ENCODE measurements at places on chromosomes 2 and 18.

DNA sequence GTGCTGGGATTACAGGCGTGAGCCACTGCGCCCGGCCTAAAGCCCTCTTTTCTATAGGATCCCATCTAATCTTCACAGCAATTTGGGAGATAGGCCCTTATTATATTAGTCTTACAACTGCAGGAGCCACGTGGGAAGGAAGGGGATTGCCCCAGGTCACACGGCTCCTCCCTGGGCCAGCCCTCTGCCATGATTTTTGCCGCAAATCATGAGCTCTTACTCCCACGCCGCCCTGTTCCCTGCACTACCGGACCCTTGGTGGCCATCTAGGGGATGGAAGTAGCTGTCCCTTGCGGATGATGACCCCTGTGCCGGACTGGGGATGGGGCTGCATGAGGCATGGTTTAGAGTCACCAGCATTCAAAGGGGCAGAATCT, 28.4 kb upstream of the PTMA start:
- peak; percentile 81 for DNase-seq

DNA sequence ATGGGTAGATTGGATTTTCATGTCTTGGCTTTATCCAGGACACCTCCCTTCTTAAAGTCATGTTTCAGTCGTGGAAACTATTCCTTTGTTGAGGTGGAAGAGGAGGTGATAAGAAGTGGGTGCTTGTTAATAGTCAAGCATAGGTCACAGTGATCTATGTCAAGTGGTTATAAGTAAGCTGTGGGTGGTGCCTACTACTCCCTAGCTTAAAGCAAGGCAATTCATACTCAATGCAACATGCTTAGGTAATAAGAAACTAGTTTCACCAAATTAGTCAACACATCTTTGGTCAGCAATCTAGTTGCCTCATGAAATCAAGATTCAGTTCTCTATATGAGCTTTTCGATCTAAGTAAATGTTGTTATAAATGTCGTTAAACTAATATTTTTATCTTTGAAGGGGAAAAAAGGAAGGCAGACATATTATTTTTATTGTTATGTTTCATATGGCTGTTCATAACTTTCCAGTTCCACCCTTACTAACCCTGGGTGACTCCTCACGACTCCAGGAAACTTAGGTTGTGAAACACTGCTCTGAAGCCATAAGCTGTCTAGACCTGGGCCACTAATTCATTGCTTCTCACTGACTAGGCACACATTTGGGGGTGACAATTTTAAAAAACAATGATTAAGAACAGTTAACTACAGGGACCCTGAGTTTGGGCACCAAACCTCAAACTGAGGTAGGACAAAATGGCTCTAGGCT, 5.8 kb upstream of the ABCB11 start:
- DNase-seq = no peak

- no peak for DNase-seq
Observed at GRCh38 chr2:62662554-62662953, 43.0 kb upstream of the EHBP1 start.

DNA sequence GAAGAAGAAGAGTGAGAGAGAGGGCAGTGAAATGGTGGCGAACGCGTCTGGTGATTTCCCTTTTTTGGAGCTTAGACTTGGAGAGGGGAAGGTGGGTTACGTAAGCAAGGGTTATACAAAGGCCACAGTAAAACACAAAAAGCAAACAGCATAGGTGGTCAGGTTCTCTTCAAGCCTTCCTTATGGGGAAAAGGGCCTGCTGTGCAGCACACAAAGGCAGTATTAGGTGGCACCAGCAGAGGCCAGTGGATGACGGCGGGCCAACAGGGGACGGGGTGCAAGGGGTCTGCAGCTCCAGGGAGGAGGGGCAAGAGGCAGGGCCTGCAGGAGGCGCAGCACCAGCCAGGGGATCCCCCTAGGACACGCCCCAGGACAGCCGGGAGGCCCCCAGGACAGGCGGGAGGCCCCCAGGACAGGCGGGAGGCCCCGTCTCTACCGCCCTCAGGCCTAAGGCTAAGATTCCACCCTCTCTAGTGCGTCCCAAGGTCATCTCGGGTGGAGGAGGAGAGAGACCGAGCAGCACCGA, 32.6 kb upstream of the NPC1 start:
- peak; percentile 74 for DNase-seq

DNA sequence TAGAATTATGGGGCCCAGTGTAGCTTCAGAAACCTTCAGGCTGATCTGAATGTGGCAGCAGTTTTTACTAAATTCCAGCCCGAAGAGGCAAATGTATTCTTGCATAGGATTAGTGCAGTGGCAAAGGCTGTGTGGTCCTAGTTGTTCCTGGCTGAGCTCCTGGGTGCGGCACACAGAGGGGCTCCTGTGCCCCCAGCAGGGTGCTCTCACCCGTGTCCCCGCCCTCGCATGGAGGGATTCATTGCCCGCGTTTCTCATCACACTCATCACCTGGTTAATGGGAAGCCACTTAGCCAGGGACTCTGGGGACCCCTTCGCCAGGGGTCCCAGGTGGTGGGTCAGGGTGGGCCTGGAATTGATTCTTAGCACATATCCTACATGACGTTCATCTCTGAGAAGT, 3.9 kb downstream of the KCNG2 start:
- DNase-seq = no peak

- no peak for DNase-seq
Observed at GRCh38 chr18:58201733-58202730, 158.0 kb downstream of the NEDD4L start.

- no peak for DNase-seq
Observed at GRCh38 chr2:120326066-120326465, 19.9 kb upstream of the INHBB start.

DNA sequence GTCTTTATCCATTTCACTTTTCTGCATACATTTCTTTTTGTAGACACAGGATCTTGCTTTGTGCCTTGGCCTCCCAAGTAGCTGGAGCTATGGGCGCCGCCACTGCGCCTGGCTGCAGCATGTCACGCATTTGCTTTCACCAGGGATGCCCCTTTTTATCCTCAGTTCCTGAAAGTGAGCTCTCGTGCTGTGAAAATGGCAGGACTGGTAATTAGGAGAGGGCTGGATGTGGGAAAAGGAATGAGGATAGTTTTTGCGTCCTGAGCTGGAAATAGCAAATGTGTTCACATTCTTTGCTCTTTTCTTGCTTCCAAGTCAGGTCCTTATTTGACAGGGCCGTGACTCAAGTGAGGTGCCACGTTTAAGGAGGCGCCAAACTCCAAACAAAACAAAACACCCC, 104.6 kb downstream of the LDLRAD4 start:
- DNase-seq = no peak

GRCh38 chr18:8254654-8255053, 354.6 kb upstream of the RAB12 start:
- DNase-seq = no peak

DNA sequence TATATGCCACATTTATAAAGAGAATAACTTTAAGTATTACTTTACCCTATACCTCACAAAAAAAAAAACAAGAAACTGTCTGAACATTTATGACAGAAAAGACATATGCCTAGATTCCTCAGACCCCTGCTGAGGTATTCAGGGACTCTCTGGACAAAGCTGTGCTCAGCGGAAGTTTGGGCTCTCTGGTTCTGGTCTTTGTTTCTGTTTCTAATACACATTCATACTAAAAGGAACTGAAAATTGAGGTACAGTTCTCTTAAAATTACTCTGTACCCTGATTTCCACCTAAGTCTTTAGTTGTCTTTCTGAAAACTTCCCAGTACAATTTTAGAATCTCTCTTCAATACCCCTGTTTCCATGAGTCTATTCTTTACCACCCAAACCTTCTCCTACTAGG, 160.3 kb downstream of the IKZF2 start:
- DNase-seq = no peak

- peak; percentile 71 for DNase-seq
Observed at GRCh38 chr2:70943205-70943871, 7.6 kb downstream of the ATP6V1B1 start.

DNA sequence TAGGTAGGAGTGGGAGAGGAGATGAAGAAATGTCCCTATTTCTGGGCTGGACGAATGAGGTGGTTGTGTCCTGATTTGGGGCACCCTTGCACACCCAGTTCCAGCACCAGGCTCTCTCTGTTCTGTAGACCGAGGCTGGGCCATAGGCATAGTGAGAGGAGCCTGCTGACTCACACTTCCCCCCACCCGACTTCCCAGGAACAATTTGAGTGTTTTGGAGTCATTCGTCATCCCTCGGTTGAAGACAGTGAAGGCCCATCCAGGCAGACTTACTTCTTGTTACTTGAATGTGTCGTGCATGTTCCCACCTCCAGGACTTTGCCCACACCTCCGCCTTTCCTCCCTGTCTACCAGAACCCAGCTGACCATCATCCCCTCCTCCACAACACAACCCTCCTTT, 179.1 kb downstream of the HAUS1 start:
- no peak for DNase-seq

DNA sequence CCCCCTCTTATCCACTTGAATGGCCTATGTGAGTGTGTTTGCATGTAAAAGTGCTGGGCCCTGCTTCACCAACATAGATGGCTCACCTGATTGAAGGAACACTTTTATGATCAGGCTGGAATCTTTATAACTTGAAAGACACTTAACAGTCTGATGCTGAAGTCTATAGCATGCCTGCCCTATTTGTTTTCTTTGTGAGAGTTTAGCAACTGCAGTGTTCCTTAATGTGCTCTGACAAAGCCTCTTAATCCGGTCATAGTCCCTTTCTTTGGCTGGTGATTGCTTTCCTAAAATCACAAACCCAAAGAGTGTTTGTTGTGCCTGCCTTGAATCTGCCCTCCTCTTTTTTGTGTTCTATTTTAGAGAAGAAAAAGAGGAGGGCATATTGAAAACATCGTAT, 1382.8 kb upstream of the CELF4 start:
- DNase-seq = no peak

GRCh38 chr2:17156086-17156485, 362.2 kb downstream of the RAD51AP2 start:
- no peak for DNase-seq

- no peak for DNase-seq
Observed at GRCh38 chr2:217790681-217791392, 212.0 kb downstream of the TNS1 start.

DNA sequence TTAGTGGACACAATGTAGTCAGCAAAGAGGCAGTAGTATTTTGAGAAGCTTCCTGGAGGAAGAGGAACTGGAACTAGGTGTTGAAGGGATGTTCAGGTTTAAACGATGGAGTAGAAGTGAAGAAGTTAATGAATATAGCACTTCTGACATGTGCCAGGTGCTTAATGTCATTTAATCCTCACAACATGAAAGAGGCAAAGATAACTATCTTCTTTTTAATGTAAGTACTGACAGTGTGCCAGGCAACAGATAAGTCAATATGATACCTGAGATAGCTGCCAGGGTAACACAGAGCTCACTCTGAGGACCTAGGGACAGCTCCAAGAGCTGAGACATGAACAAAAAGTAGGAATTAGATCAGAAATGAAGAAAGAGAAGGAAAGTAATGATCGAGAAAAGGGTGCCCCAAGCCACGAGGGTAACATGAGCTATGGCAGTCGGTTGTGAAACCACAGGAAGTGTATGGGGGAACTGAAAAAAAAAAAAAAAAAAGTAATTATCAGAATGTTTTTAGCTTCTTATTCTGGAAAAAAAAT, 140.7 kb downstream of the RNF144A start:
- no peak for DNase-seq

- no peak for DNase-seq
Observed at GRCh38 chr2:64260093-64260803, 116.0 kb upstream of the PELI1 start.

DNA sequence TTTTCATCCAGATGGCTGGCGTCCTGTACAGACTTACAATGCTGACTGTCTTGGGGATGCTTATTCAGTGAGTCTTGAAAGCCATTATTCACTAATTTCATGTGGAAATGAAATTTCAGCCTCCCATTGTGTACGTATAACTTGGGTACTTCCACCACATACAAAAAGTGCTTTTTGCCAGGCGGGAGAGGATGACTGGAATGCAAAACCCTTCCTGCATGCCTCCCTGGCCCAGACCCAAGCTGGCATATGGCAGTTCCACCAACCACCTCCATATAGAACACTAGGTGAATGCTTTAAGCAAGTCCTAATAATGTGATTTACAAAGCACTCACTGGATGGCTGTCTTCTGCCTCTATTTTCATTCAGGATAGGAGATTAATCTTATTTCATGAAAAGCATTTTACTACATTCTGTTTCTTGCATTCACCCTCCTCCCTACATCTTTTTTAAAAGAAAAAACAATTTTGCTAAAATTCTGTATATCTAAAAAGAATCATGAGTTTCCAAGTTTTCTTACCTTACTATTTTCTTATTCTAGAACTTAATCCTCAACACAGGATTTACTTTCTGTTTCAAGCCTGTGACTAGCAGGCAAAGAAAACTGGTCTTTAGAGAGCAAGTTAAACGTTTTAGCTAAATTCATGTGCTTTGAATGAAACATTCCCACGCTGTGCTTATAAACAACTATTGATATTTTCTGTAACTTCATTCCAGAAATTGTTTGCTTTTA, 327.6 kb downstream of the NCKAP5 start:
- no peak for DNase-seq

GRCh38 chr2:237532160-237532559, 34.2 kb upstream of the PRLH start:
- DNase-seq = no peak

DNA sequence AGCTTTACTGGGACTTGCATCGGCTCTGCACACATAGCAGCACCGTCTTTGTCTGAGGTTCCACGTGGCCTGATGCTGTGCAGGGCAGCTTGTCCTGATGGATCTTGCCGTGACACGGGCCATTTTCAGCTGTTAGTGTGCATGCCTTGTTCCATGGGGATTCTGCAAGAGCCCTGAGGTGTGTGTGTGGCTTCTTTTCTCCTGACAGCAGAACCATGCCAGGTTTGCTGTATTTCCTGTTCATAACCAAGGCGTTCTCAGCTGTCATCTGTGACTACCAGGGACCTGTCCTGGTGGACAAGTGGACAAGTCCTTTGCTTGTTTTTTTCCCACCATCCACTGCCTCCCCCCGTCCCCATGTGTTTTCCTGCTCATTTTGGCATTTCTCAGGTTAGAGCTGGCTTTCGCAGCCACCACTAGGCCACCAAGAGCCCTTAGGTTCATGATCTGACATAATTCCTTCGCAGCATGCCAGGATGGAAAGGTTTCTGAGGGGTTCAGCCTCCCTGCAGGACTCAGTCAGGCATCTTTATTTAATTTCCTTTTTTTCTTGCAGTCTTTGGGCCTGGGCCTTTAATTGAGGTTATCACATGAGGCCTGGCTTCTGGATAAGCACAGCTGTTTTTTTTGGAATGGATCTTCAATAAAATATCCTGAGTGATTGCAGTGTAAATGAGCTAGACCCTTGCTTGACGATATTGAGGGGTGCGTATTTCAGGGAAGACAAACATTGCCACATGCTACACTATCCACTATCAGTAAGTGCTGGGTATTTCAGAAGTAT, 139.4 kb downstream of the NCK2 start:
- no peak for DNase-seq

GRCh38 chr2:173513107-173513727, 158.5 kb downstream of the CDCA7 start:
- DNase-seq = no peak

All from ecto neural progenitor cell (in vitro differentiated cells).